Hematopoietic multipotent progenitor cell (in vitro differentiated cells): ENCODE measurements at places on chromosomes 2 and 18.

- DNase-seq: no peak
These were observed 36.7 kb upstream of the RPE start for GRCh38 chr2:209965723-209966122.

GRCh38 chr2:14634182-14634488, 1.6 kb downstream of the LRATD1 start:
- no peak for DNase-seq

DNA sequence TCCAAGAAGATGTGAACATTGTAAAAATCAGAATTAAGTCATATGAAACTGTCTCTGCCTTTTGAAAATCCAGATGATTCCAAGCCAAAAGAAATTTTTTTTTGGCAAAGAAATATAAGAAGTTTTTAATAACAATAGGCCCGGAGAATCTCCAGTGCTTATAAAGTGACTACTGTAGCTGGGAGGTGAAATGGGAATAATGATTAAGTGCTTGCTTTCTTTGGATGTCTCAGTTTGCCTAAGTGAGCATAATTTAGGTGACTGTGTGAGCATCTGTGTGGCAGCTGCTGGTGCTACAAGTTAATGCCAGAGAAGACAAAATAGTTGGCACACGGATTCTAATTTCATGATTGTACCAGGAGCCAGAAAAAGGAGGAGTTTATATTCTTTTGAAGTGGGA, 185.0 kb downstream of the LTBP1 start:
- DNase-seq: no peak

- no peak for DNase-seq
These were observed 79.2 kb downstream of the PTPRM start for GRCh38 chr18:7646174-7646886.

DNA sequence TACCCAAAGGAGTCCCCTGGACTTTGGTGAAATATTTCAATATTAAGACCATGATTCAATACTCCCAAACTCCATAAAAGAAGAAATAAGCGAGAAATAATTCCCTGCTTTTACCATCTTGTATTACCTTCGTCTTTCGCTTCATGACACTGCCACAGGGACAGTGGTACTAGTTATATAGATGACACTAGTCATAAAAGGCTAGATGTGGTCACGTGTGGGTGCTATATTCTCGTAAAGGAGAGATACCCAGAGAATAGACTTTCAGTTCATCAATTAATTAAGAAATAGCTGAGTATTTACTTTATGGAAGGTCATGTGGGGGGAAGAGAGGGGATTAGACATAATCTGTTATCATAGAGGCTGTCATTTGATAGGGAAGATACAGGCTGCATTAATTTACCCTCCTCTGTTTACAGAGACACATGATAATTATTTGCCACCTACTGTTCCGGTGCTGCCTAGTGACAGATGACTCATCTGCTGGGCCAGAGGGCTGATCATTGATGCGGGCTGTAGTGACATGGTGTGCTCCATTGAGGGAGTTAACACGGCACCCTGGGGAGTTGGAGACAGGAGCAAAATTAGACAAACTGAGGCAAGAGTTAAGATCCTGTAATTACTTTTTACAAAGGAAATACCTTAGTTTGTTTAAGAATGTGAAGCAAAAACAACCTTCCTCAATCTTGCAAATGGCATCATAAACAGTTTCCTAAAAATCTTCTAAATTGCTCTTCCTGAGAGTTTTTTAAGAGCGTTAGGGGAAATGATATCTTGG, 78.2 kb upstream of the ITGB6 start:
- no peak for DNase-seq

DNA sequence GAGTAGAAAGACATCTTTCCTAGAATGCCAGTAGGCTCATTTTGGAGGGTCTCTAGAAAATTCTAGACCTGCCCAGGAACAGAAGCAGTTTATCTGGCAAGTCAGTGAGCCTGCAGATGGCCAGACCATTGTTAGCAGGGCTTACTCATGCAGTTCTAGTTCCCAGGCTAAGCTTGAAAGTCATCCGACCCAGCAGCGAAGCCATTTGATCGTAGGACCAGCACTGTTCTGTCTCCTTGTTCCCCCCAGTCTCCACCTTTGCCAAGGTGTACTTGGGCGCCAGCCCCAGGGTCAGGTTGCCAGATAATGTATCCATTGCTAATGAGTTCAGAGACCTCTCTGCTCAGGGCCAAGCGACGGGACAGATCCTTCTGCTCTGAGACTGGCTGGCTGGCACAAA, 70.1 kb downstream of the EPAS1 start:
- no peak for DNase-seq
